ENCODE measurements at places on chromosomes 3 and 15. TPM values are rescaled to one million over a fixed set of nuclear protein-coding genes. Genes with fewer than 3 reads are reported as not detected.

DNA sequence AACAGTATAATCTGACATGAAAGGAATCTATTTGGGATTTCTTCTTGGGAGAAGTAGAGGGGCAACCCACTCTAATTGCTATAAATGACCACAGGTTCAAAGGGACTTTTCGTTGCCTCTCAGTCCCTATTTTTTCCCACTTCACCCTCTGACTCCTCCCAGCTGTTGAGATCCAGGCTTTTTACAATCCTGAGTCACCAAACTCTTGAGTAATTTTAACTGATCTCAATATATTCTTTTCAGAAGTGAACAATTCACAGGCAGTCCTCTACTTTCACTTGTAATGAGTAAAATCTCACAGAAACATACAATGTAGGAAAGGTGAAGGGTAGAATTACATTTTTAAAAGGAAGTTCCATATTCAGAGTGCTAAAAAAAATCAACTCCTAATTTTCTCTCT is 44.6 kb downstream of the EIF4E3 start:
- DNase-seq, result no peak

GRCh38 chr15:79969146-79969545 is 1.9 kb downstream of the BCL2A1 start:
- no peak for DNase-seq

- DNase-seq, result no peak
These were observed 82.0 kb downstream of the CHCHD4 start for GRCh38 chr3:14042680-14043079.

GRCh38 chr3:47145272-47145671 is 18.6 kb downstream of the SETD2 start:
- no peak for DNase-seq

Gene GRM7
- 0.04 TPM for total RNA-seq

Gene CSPG4
- total RNA-seq, result 76.7 TPM
